ENCODE measurements at places on chromosomes 13 and 19. TPM values are rescaled to one million over a fixed set of nuclear protein-coding genes. Genes with fewer than 3 reads are reported as not detected.
A peak's percentile ranks its signal among the peaks of the same experiment; 100 is the strongest.

DNA sequence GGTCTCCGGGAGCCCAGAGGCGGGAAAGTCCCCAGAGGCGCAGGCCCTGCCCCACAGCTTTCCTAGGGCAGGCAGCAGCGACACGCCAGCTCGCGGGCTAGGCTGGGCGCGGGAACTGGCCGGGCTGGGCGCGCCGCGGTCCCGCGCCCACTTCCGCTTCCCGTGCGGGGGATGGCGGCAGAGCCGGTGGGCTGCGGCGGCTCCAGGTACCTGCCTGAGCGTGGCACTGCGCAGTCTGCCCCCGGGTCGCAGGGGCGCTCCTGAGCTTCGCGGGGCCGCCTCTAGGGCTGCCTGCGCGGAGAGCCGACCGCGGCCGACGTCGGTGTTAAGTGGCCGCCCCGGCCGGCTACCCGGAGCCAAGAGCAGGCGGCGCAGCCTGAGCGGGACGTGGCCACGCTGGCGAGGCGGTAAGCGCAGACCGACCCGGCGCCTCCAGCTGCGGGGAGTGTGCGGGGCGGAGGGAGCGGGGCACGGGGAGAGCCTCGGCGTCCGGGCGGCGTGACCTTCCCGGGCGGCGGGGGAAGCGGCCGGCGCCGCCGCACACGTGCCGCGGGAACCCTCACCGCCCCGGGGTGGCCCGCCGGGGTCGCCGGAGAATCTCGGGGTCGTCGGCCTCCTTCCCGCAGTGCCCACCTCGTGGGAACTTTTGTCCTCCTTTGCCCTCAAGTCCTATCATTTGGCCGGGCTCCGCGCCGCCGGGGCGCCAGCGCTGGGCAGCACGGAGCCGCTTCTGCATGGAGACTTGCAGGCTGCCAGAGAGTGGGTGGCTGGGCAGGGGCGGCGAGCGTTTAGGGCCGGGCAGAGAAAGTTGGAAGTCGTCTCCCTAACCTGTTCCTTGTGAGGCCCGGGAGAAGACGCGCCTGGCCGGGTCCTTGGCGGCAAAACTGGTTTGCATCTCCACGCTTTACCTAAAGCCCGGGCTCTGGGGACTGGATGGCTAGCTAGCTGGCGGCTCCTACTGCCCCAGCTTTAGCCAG lies 31.4 kb upstream of the MPHOSPH8 start:
- DNase-seq = peak; percentile 70

DNA sequence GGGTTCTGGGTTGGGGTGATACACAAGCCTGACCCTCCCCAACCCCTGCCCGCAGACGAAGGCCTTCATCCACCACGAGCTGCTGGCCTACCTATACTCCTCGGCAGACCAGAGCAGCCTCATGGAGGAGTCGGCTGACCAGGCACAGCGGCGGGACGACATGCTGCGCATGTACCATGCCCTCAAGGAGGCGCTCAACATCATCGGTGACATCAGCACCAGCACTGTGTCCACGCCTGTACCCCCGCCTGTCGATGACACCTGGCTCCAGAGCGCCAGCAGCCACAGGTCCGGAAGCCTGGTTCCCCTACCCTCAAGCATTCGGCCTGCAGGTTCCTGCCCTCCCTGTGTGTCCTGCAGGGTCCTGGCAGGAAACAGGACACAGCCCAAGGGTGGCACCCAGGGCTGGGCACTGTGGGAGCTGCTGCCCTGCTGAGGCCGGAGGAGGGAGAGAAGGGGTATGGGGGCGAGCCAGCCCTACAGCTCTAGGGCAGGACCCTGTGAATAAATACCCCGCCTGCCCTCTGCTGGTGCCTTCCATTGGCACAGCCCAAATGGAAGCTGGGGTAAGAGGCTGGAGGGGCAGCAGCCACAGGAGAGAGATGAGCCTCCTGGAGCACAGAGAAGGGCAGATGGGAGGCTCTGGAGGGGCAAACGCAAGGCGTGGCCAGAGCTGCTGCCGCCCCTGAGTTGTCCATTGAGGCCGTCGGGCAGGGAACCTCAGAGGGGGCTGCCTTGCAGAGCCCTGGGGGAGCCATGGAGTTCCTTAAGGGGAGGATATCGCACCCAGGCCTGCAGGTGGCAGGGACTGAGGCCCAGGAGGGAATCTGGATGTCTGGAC lies 6.8 kb downstream of the TMED1 start:
- DNase-seq = no peak

GRCh38 chr13:25732111-25732865 lies 319.5 kb downstream of the SHISA2 start:
- no peak for DNase-seq

DNA sequence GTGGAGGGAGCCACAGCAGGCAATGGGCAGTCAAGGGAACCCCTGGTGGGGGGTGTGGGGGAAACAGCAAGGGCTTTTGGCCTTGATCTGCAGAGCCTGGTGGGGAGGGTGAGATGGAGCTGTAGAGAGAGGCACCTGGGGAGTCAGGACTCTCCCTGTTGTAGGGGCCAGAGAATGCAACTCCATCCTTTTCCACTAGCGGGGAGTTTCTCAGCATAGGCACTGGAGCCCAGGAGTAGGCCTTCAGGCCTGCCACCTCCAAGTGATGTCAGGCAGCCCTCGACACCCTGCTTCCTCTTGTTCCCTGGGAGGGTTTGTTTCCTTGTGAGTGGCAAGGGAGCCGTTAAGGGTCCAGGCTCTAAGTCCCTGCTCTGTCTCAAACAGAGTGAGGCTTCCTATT lies 25.0 kb downstream of the MEGF8 start:
- no peak for DNase-seq

- DNase-seq = no peak
Measured at GRCh38 chr19:32830231-32831014, 39.1 kb downstream of the SLC7A9 start.

- DNase-seq = no peak
Measured at GRCh38 chr13:43663474-43664090, 123.2 kb downstream of the ENOX1 start.

GRCh38 chr19:504616-505015 lies 2.7 kb upstream of the TPGS1 start:
- no peak for DNase-seq

GRCh38 chr19:45674946-45675345 lies 6.9 kb downstream of the GIPR start:
- DNase-seq = no peak

Gene TIMM44
- 67.8 TPM for total RNA-seq

DNA sequence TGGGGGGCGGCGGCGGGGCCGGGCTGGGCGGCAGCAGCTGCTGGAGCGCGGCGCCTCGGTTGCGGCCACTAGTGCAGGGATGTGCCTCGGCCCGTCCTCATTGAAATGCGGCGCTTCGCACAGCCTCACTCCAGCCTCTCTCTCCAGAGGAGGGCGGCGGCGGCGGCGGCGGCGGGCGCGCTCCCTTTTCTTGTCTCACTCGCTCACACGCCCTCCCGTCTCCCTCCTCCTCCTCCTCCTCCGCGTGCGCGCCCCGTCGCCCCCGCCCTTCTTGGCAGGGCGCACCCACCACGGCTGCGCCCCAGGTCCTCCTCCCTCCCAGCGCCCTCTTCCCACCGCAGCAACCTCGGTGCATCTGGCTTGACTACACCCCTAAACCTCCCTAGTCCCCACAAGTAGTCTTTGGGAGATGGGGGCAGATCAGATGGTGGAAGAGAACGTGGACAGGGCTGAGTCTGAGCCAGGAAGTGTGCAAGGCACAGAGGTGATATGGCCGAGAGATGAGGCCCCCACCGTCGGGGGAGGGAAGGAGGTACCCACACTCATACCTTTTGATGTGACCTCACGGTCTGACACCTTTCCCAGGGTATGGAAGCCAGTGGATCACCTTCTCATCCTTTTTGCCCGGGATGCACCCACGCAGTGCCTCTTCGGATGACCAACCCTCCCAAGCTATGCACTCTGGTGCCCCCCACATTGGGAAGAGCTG lies at the start of gene DCLK1:
TSS of gene DCLK1 (minus strand) at position 161 of the 709 bp plus-strand sequence.
- no peak for DNase-seq

DNA sequence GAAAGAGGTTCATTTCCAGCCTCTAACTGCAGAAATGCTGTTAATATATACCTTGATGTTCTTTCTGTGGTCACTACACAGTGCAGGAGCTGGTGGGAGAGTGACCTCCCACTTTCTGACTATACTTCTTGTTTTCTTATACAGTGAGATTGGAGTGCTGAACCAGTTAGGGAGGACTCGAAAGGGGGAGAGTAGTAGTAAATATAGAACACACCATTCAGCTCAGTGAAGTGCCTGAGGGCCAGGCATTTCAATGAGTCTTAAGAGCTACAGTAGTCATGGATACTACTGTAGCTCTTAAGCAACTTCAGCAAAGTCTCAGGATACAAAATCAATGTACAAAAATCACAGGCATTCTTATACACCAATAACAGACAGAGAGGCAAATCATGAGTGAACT lies 372.9 kb downstream of the MTUS2 start:
- no peak for DNase-seq

DNA sequence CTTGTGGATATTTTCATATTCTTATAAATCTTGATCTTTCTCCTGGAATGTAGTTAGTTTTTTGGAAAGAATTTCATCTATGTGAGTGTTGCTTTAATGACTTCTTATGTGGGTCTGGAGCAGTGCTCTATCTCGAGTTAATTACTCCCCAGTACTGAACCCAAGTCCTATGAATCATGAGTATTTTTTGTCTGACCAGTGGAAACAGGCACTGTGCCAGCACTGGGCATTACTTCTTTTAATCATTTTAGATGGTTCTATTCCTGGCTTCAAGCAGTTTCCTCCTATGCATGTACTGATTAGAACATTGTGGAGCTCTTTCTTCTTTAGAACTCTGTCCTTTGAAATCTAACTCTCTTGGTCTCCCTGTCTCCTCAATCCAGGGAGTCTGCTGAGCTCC lies 466.3 kb downstream of the PCDH17 start:
- no peak for DNase-seq

DNA sequence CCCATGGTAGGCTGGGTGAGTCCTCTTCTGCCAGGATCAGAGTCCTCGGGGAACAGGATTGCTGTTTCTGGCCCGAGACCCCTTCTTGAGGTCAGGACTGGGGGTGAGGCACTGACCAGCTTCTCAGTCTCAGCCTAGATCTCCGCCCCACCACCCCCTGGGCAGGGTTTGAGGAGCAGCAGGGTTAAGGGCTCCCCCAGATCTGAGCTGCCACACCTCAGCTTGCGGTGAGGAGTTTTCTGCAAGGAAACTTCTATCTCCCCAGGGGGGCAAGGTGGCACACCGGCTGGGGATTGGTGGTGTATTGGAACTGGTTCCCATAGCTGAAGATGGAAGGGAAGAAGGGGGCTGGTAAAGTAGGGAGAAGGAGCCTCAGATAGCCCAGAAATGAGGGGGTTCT lies 19.5 kb downstream of the CHST8 start:
- no peak for DNase-seq

Gene MED4
- total RNA-seq = 56.1 TPM

DNA sequence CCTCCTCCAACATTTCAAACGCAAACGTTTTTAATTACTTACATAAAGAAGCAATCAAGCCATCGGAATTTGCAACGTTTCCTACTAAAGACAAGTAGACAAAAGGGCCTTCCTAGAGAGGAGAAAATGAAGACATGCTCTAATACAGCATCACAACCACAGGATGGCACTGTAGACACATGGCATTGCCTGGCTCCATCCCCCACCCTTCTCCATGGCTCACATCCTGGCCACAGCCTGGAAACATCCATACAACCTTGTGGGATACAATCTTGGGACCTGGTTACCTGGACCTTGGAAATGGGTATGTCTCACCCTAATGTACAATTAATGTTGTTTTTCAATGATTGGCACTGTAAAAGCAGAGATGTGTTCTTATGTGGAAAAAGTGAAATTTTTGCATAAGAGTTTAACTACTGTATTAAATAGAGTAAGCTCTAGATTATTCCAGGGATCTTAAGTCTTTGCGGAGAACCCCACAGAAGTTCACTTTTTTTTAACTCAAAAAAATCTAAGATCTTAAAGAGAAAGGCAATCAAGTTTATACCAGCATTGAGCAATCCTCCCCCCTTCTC lies 21.5 kb downstream of the EBPL start:
- no peak for DNase-seq

DNA sequence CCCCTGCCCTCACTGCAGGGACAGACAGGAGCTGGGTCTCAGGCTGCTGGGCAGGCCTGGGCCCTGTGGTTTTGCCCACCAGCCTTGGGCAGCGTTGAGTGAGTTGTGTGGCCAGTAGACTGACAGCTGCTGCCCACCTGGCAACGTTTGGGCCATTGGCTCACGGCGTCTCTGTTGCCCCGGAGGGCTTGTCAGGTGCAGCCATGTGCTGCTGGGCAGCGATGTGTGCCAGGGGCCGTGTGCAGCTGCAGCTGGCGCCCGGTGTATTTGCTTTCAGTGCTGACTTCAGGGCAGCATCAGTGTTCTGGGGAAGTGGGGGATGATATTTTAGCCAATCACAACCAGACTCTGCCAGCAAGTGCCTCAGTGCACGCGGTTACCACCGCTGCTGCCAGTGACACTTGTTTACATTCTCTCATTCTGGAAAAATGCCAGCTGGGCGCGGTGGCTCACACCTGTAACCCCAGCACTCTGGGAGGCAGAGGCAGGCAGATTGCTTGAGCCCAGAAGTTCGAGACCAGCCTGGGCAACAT lies 10.6 kb downstream of the FZR1 start:
- no peak for DNase-seq

Gene HIPK4
- total RNA-seq = 0.11 TPM

DNA sequence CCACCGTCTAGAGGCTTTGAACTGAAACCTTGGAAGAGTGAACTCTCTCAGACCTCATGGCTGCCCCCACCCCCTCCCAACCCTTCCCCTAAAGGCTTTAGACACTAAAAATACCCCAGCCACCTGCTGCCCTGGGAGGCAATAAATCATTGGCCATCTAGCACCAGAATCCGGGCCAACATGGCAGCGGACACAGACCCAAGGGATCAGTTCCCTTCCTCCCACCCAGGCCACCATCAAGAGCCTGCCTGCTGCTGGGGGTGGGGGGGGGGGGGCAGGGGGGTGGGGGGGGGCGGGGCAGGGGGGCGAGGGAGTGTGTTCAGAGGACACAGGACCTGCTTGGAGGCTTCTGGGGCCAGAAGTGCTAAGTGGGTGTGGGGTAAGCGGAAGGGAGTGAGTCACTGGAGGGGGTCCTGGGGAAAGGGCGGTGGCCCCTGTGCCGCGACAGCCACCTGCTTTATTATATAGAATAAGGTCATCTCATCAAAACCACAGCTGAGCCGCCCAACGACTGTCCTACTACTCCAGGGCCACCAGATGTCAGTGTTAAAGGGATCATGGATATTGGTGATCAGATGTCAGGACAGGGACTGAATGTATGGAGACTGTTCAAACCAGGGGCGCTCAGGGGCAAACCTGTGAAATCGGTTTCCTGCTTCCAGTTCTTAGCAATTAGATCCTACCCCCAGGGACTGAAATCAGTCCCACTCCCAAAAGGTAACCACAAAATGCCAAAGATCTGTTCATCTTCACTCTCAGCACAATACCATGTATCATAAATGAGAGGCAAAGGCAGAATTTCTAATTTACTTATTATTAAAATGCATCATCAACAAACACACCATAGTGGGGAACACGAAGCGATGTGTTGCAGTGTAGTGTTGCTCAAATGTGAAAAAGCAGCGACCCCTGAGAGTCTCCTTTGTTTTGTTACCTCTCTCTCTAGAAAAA lies 24.3 kb downstream of the ARL11 start:
- DNase-seq = no peak
